Fibroblast of skin of right biceps (primary cell): ENCODE measurements at places on chromosomes 2 and 18.
A peak's percentile ranks its signal among the peaks of the same experiment; 100 is the strongest.

- DNase-seq, result no peak
These were observed 28.0 kb downstream of the EHBP1 start for GRCh38 chr2:62733546-62733945.

- DNase-seq, result no peak
These were observed 97.2 kb upstream of the NXPH2 start for GRCh38 chr2:138877421-138877820.

GRCh38 chr2:120134263-120134662, 88.9 kb downstream of the TMEM185B start:
- peak; percentile 93 for DNase-seq

- no peak for DNase-seq
These were observed 2.5 kb upstream of the LRPPRC start for GRCh38 chr2:43998263-43998662.

DNA sequence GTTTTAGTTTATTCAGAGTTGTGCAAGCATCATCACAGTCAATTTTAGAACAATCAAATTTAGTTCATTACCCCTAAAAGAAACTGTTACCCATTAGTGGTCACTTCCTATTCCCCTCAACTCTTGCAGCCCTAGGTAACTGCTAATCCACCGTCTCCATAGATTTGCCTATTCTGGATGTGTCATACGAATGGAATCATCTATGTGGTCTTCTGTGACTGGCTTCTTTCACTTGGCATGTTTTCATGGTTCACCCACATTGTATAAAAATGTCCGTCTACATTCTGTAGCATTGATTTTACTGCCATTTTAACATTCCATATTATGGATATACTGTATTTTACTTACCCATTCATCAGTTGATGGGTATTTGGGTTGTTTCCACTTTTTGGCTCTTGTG, 5.3 kb upstream of the CEP68 start:
- peak; percentile 71 for DNase-seq

- DNase-seq, result no peak
These were observed 86.3 kb downstream of the ZFP36L2 start for GRCh38 chr2:43139996-43140621.

- no peak for DNase-seq
These were observed 14.9 kb upstream of the IL1R2 start for GRCh38 chr2:101976891-101977290.

DNA sequence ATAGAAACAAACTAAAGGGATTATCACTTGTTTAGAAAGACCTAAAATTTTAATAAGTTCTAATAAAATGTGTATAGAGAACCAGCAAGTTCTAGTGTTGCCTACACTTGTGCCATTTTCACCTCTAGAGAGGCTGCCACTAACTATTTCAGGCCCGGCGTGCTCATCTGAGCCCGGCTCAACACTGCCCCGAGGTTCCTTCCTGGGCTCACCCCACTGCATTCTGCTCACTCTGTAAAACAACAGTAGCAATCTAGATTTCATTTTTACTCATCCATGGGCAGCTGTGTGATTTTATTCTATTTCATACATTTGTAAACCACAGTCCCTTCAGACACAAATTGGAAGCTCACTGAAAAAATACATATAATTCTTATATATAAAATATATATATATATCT, 253.2 kb downstream of the L3MBTL4 start:
- no peak for DNase-seq

GRCh38 chr18:48836231-48836805, 114.4 kb downstream of the SMAD7 start:
- DNase-seq, result no peak

DNA sequence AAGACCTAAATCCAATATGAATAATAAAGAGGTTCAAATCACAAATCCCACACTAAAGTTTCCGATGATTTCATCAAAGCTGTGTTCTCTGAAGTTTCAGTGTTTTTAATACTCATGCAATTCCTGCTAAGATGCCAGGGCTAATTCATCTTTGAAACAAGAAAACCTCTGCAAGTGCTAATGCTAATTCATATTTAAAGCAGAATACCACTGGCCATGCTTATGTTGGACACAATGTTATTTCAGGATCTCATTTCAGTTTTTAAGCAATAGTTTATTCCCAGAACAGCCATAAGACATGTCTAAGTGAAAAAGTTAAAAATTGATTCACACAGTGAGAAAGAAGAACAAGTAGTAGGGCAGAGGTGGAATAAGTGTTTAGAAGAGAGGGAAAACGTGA, 62.8 kb downstream of the GRB14 start:
- DNase-seq, result no peak

DNA sequence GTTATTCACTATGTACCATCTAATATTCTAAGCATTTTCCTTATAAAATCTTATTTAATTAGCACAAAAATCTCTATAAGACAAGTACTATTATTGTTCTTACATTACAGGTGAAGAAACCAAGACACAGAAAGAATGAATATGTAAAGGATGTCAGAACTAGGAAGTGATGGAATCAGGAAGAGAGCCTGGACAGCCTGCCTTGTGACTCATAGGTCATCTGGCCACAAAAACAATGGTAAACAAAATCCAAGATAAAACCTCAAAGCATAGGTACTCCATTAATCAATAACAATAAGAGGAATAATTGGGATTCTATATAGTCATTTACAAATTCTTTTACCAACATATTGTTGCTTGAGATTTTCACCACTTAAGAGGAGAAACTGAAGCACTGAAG, 505.4 kb upstream of the PIK3C3 start:
- no peak for DNase-seq

DNA sequence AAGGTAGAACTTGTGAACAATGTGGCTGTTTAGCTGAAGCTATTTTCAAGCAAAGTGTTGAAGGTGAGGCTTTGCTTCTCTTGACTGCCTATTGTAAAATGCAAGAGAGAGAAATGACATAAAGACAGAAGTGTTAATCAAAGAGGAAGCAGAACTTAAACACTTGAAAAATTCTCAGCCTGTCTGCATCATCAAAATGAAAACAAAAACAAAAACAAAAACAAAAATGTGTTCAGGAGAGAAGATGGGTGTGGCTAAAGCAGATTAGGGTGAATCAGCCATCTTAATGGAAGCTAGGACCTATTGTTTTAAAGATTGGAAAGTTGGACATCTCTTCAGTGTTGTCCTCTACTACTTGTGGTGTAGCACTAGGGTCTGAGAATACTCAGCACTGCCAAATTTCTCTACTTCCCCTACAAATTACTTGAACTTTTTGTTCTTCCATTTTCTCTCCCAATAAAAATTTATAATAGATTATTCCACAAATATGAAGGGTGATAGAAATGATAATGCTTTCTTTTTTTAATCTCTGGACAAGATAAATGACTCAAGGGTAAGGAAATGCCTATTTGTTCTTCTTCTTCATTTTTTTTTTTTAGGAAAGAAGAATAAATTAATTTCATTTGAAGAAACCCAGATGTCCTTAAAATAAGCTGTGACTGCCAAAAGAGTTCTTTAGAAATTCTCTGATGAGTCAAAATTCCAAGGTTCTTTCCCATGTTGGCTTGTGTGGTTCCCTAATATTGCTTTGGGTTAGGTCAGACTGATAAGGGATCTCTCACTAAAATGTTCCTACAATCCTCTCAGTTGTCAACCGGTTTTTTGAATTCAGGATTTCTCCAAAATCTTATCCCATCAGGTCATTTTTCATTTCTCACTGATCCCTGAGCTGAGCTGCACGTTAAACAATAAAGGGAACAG, 571.2 kb upstream of the ZEB2 start:
- DNase-seq, result peak; percentile 85

- DNase-seq, result peak; percentile 54
These were observed 74.1 kb downstream of the TLK1 start for GRCh38 chr2:171086352-171087290.

- peak; percentile 20 for DNase-seq
These were observed 32.2 kb downstream of the MAIP1 start for GRCh38 chr2:199987586-199987985.

- DNase-seq, result no peak
These were observed 88.0 kb downstream of the MEMO1 start for GRCh38 chr2:31922542-31923408.

- DNase-seq, result no peak
These were observed 7.2 kb downstream of the RPIA start for GRCh38 chr2:88698498-88699233.

GRCh38 chr2:45332567-45332966, 278.5 kb downstream of the SRBD1 start:
- no peak for DNase-seq

- no peak for DNase-seq
These were observed 5.2 kb downstream of the RAPGEF4 start for GRCh38 chr2:172740856-172741255.

GRCh38 chr2:187431911-187432310, 16.1 kb downstream of the CALCRL start:
- no peak for DNase-seq

GRCh38 chr2:29281086-29281915, 166.1 kb downstream of the CLIP4 start:
- DNase-seq, result peak; percentile 57

- no peak for DNase-seq
These were observed 35.7 kb upstream of the RAB1A start for GRCh38 chr2:65165558-65165957.

- DNase-seq, result no peak
These were observed 19.2 kb downstream of the PMS1 start for GRCh38 chr2:189803431-189803830.

DNA sequence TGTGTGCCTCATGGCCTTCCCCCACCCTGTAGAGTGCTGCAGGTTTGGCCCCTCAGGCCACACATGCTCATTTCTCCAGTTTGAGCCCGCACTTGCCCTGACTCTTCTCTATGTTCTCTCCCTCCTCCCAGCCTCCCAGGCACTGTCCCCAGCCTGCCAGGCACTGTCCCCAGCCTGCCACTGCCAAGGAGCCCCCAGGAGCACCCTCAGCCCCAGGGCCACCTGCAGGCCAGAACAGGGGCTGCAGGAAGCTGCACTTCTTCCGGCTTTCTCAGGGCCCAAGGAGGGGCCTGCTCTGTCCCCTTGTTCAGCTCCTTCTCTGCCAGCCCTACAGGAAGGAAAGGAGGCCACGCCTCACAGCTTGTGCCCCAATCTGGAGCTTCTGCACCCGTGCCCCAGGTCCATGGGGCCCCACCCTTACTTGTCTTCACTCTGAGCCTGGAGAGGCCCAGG, 31.6 kb downstream of the CYP26B1 start:
- peak; percentile 20 for DNase-seq

- peak; percentile 40 for DNase-seq
These were observed 4.2 kb downstream of the ERFE start for GRCh38 chr2:238162846-238163441.

- DNase-seq, result no peak
These were observed 18.8 kb downstream of the SP100 start for GRCh38 chr2:230434677-230435324.

GRCh38 chr2:186493564-186494085, 7.6 kb downstream of the ZC3H15 start:
- DNase-seq, result no peak
